ENCODE measurements at places on chromosomes 16 and 17.

GRCh38 chr16:85502357-85502756, 110.8 kb upstream of the GSE1 start:
- DNase-seq, result no peak

- DNase-seq, result no peak
These were observed 47.6 kb upstream of the CBFA2T3 start for GRCh38 chr16:89024546-89025060.

DNA sequence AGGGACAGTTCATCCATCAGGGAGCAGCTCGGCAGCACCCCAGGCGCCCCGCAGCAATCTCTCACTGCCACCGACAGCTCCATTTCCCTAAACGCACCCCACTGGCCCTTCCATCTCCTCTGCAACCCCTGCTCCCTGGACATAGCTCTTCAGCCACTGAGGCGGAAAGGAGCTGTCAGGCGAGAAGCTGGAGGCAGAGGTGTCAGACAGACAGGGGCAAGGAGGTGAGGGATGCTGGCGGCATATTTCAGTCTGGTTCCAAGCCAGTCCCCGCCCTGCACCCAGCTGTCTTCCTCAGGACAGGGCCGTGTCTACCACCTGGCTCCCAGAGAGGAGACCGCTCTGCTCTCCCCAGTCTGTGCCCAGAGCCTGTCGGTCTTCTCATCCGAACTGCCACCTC, 9.7 kb downstream of the ACLY start:
- DNase-seq, result no peak

DNA sequence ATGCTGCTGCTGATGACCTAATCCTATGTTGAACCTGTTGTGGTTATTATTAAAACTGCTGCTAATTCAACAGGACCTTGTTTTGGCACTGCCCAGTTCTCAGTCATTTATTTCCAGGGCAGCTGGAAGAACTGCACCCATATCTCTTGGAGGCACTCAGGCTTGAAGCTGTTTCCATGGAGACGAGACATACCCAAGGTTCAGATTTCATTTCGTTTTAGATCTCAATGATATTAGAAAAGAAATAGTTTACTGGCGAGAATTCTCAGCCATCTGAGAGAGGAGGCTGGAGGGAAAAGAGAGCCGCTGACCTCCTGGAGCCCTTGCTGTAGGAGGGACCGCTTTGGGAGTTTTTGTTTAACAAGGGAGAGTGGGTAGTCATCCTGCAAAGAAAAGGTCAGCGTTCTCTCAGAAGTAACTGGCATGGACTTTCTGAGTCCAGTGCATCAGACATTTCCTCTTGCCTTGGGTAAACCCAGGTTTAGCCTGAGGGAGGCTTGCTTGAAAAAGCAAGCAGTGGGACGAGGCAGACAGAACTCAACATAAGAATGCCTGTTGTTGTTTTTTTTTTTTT, 75.4 kb downstream of the YPEL2 start:
- DNase-seq, result peak; percentile 76

DNA sequence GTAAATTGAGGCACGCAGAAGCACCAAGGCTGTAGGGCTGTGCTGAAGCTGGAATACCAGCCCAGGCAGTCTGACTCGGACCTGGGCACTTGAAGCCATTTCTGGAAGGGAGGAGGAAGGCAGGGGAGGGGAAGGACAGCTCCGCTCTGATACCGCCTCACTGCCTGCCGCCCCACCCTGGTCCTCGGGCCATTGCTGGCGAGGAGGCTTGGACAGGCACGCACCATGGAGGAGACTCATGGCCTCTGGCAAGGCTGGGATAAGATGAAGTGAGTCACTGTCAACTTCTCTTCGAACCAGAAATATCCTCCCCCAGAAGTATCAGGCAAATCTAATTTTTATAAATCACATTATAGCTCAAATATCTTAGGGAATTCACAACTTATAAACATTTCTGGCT, 81.3 kb downstream of the SDK2 start:
- DNase-seq, result no peak

- peak; percentile 18 for DNase-seq
These were observed 8.0 kb upstream of the KCNG4 start for GRCh38 chr16:84247844-84248243.

DNA sequence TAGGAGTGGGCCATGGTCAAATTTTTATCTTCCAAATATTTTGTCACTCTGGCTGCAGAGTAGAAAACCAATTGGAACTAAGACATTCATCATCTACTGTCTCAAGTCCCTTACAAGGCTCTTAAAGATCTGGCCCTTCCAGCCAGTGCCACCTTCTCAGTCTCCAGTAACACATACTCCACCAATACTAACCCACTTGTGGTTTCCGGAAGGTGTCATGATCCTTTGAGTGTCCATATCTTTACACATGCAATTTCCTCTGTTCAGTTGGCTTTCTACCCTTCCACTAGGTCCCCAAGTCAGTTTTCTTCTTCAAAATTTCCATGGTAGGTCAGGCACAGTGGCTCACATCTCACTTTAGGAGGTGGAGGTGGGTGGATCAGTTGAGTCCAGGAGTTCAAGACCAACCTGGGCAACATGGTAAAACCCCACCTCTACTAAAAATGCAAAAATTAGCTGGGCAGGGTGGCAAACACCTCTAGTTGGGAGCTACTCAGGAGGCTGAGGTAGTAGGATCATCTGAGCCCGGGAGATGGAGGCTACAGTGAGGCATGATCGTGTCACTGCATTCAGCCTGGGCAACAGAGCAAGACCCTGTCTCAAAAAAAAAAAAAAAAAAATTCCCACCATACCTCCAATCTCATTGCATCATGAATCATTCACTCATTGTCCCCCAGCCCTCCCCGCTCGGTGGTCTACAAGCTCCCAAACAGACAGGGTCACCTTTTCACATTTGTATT, 6.0 kb upstream of the GRB2 start:
- no peak for DNase-seq

- DNase-seq, result no peak
These were observed 236.0 kb upstream of the ELAC2 start for GRCh38 chr17:13253733-13254410.

DNA sequence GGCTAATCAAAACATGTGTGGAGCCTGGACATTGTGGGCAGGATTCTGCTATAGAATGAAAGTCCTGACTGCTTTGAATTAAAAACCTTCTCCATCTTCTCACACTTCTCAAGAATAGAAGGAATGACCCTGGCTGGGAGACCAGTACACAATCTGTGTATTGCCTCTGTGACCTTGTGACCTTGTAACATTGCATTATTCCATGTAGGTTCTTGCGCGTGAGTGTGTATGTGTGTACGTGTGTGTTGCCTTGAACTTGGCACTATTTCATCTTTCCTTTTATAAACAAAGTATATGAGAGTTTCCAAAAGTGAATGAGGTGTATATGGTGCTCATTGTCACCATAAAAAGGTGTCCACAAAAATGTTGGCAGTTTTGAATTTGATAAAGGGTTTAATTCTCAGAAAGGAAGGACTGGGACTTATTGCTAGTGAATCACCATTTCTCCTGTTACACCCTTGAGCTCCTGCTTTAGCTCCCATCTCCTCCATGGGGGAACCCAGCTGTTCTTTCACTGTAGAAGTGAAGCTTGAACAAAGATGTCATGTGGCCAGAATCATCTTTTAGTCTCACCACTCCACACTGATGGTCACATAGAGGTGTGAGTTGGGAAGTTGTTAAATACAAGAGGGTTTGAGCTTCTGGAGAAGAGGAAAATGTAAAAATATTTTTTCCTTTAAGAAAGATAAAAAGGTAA, 244.9 kb downstream of the FTO start:
- DNase-seq, result no peak

GRCh38 chr16:11675561-11676511, 7.6 kb downstream of the SNN start:
- DNase-seq, result peak; percentile 23

- DNase-seq, result no peak
These were observed 1.9 kb downstream of the ORMDL3 start for GRCh38 chr17:39925282-39926134.

- DNase-seq, result peak; percentile 88
These were observed 173.0 kb downstream of the FOXL1 start for GRCh38 chr16:86751076-86752030.

Measured in astrocyte (in vitro differentiated cells and primary cell).